Stimulated activated CD8-positive, alpha-beta memory T cell treated with anti-CD3 and anti-CD28 coated beads, Interleukin-12 subunit alpha, Interleukin-12 subunit beta, amount 100 ng/mL, for 1 hour (primary cell): ENCODE measurements at places on chromosomes 12 and 14.

GRCh38 chr14:76695263-76695920, 65.9 kb upstream of the VASH1 start:
- DNase-seq, result no peak

DNA sequence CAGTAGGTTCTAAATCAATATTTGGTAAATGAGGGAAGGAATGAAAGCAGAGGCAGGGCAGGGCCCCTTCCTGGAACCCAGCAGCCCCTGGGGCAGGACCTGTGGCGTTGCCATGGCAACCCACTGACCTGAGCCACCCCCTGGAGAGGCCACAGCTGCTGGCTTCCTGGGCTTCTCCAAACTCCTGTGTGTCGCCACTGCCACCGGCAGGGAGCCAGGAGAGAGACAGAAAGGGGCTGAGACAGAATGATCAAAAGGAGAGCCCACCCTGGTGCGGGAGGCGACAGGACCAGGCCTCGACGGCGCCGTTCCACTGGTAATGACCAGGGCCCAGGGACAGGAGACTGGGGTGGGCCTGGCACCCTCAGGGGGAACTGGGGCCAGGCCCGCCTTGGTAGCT, 18.2 kb downstream of the RFX4 start:
- no peak for DNase-seq

GRCh38 chr14:105841022-105842009, 314.9 kb downstream of the TMEM121 start:
- no peak for DNase-seq

GRCh38 chr12:123115409-123116121, 35.3 kb downstream of the PITPNM2 start:
- DNase-seq, result no peak

- DNase-seq, result no peak
Measured at GRCh38 chr12:49832836-49833421, 4.7 kb upstream of the NCKAP5L start.

- no peak for DNase-seq
Measured at GRCh38 chr14:34172550-34173368, 221.9 kb upstream of the EGLN3 start.

- no peak for DNase-seq
Measured at GRCh38 chr12:67697443-67697842, 48.9 kb downstream of the DYRK2 start.
